ENCODE measurements at places on chromosomes 5 and 9. TPM values are rescaled to one million over a fixed set of nuclear protein-coding genes. Genes with fewer than 3 reads are reported as not detected.

The RANBP17 gene
- 3.0 TPM for total RNA-seq

The SPINK5 gene
- total RNA-seq, result not detected

The PFN3 gene
- not detected for total RNA-seq

The FGF18 gene
- total RNA-seq, result 0.44 TPM

The IFT74 gene
- total RNA-seq, result 14.8 TPM

The OTULINL gene
- 6.1 TPM for total RNA-seq

The TRPM6 gene
- total RNA-seq, result 1.4 TPM

The CLIC3 gene
- 2.4 TPM for total RNA-seq

The NR6A1 gene
- 1.9 TPM for total RNA-seq

The TMEM167A gene
- total RNA-seq, result 86.4 TPM

The IL13 gene
- not detected for total RNA-seq

The EIF4E1B gene
- total RNA-seq, result not detected

The CD14 gene
- total RNA-seq, result 4.0 TPM

The CCDC183 gene
- total RNA-seq, result 0.10 TPM
